ENCODE measurements at places on chromosomes 12 and 14.

- no peak for DNase-seq
Observed at GRCh38 chr12:5921966-5922899, 22.8 kb downstream of the ANO2 start.

GRCh38 chr12:23504043-23504442, 445.4 kb downstream of the SOX5 start:
- no peak for DNase-seq

DNA sequence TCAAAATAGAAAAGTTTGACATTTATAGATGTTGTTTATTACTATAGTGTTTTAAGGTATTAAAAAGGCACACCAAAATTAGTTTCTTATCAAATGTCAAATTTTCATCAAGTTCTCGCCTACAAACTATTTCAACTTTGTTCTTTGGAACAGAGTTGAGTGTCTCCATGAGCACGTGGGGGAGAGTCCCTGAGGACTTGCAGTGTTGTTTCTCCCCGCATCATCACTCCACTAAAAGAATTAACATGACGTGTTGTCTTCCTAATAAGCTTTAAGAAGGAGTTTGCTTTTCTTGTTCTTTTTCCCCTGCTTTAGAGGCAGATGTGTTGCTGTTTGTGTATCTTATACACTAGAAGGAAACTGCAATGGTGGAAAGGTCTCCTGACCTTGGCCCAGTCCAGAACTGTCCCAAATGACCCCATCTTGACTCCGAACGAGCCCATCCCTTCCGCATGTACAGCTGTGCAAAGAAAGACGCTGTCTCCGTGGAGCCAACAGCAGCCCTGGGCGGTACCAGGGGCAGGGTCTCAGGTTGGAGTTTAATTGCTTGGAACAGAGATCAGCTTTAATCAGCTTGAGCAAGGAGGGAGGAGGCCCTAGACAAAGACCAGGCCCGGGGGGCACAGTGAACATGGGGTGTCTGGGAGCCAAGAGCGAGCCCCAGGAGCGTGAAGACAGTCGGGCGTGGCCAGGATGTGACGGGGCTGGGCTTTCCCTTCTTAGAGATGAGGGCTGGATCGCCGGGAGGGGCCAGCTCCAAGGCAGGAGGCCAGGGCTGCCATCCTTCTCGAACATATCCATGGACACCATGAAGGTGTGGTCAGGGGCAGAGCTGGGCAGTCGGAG, 215.4 kb upstream of the RTL1 start:
- DNase-seq: no peak

- DNase-seq: no peak
Observed at GRCh38 chr14:24036169-24036962, 15.4 kb upstream of the CARMIL3 start.
